A673 (cell line): ENCODE measurements at places on chromosomes 1 and 21. TPM values are rescaled to one million over a fixed set of nuclear protein-coding genes. Genes with fewer than 3 reads are reported as not detected.
A peak's percentile ranks its signal among the peaks of the same experiment; 100 is the strongest.

GRCh38 chr21:45823100-45823681, 158.4 kb upstream of the COL6A1 start:
- H3K27ac ChIP-seq: no peak overlapping the region
- H3K4me1 ChIP-seq: peaks cover 13% of the 10 kb centered on the region
- DNase-seq: no peak
- no peak overlapping the region for H3K4me3 ChIP-seq

DNA sequence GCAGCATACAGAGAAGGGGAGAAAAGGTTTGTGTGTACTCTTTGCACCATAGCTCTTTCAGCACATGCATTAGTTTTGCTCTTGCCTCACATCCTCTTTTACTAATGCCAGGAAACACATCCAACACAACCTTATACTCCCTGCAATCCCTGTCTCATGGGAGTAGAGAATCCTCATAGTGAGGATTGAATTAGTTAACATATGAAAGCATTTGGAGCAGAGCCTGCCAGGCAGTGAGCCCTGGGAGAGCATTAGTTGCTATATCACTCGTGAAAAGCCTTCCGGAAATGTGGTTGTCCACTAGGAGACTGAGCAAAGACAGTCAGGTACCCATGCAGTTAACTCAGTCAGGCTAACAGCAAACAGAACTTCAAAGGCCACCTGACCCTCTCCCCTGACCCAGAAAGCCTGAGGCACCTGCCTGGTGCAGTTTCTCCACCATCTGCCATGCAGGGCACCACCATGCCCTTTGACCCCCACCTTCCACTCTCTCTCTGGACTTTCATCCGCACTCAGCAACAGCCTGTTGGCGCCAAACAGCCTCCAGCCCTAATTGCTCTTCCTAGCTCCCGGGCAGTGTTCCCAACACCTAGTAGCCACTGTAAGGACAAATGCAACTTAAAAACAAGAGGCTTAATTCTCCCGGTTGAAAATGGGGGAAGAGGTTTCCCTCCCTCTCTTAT, 14.9 kb upstream of the AGT start:
- H3K4me3 ChIP-seq: no peak overlapping the region
- no peaks in the 10 kb centered on the region for H3K4me1 ChIP-seq
- H3K27me3 ChIP-seq: no peaks in the 10 kb centered on the region
- DNase-seq: no peak
- H3K27ac ChIP-seq: no peak overlapping the region

DNA sequence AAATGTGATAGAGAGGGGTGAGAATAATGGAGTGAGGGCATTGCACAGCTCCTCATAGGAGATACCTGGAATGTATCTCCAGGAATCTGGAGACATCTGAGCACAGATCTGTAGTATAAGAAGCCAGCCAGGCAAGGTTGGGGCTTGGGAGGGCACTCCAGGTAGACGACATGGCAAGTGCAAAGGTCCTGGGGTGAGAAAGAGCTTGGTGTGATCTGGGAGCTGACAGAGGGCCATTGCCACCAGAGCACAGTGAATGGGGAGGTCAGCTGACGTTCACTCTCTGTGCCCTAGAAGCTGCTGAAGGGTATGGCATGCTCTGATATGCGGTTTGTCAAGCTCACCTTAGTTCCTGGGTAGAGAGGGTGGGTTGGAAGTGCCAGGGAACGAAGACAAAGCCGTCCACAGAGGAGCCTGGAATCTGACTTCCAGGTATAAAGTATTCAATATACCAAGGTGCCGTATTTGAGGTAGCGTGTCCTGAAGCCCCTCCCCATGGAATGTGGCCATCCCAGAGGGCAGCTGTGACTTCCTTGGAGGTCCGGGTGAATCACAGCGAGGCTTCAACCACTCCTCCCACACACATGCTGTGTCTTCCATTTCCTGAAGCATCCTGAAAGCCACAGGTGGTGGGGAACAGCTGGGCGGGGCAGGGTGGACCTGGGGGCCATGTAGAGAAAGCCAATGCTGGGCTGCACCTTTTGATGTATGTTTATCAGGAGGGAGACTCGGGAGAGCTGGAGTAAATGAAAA, 182.7 kb upstream of the KLHDC7A start:
- no peak for DNase-seq
- H3K27ac ChIP-seq: no peak overlapping the region
- H3K27me3 ChIP-seq: no peaks in the 10 kb centered on the region
- peaks cover 10% of the 10 kb centered on the region for H3K4me1 ChIP-seq

GRCh38 chr1:117120774-117121588, 568 bp downstream of the TRIM45 start:
- H3K36me3 ChIP-seq: no peaks in the 10 kb centered on the region
- DNase-seq: peak; percentile 11
- H3K4me1 ChIP-seq: no peaks in the 10 kb centered on the region
- H3K4me3 ChIP-seq: peak overlapping the region; percentile 59
- H3K27me3 ChIP-seq: peaks cover 6% of the 10 kb centered on the region

GRCh38 chr21:36193200-36193599, 36.6 kb downstream of the DOP1B start:
- H3K27ac ChIP-seq: no peak overlapping the region
- H3K4me1 ChIP-seq: no peaks in the 10 kb centered on the region
- no peaks in the 10 kb centered on the region for H3K36me3 ChIP-seq
- H3K27me3 ChIP-seq: no peaks in the 10 kb centered on the region
- H3K4me3 ChIP-seq: no peak overlapping the region

- H3K27me3 ChIP-seq: no peaks in the 10 kb centered on the region
- no peaks in the 10 kb centered on the region for H3K4me1 ChIP-seq
- H3K27ac ChIP-seq: no peak overlapping the region
- H3K4me3 ChIP-seq: no peak overlapping the region
These were observed 14.8 kb upstream of the ZNF669 start for GRCh38 chr1:247118946-247119446.

DNA sequence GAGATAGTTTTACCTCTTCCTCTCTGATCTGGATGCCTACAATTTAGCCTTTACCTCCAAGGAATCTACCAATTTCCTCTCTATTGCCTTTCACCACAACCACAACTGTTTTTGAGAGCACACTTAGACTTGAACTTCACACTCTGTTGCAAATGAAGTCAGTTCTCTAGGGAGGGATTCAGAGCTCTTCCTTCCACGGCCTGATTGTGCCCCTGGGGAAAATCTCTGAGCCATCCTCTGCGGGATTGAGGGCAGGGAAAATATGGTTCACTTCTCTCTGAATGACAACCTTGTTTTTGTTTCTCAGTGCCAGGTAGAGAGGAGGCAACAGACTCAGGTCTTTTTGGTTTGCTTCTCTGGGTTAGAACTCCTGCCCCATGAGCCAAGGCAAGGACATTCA, 35.4 kb upstream of the BCL10 start:
- peak; percentile 30 for DNase-seq
- H3K27ac ChIP-seq: no peak overlapping the region
- H3K4me3 ChIP-seq: no peak overlapping the region
- H3K4me1 ChIP-seq: peaks cover 31% of the 10 kb centered on the region
- H3K27me3 ChIP-seq: no peaks in the 10 kb centered on the region

The SPRR1B gene
- total RNA-seq: not detected in 2 replicates

The LRRN2 gene
- not detected in 2 replicates for total RNA-seq

The TINAGL1 gene
- not detected in 2 replicates for total RNA-seq

The AQP10 gene
- total RNA-seq: not detected in 2 replicates

The HAO2 gene
- total RNA-seq: not detected in 2 replicates
